ENCODE measurements at places on chromosomes 6 and 20.
A peak's percentile ranks its signal among the peaks of the same experiment; 100 is the strongest.

GRCh38 chr20:11431621-11432020 lies 486.1 kb upstream of the BTBD3 start:
- DNase-seq, result no peak

- DNase-seq, result no peak
These were observed 122.2 kb downstream of the AFG1L start for GRCh38 chr6:108417027-108417426.

DNA sequence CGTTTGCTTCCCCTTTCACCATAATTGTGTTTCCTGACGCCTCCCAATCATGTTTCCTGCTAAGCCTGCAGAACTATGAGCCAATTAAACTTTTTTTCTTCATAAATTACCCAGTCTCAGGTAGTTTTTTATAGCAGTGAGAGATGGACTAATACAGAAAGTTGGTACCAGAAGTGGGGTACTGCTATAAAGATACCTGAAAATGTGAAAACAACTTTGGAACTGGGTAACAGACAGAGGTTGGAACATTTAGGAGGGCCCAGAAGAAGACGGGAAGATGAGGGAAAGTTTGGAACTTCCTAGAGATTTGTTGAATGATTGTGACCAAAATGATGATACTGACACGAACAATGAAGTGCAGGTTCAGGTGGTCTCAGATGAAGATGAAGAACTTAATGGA lies 1058.6 kb upstream of the CITED2 start:
- DNase-seq, result no peak

- DNase-seq, result peak; percentile 91
These were observed 4.8 kb upstream of the TRIM40 start for GRCh38 chr6:30130887-30131862.

DNA sequence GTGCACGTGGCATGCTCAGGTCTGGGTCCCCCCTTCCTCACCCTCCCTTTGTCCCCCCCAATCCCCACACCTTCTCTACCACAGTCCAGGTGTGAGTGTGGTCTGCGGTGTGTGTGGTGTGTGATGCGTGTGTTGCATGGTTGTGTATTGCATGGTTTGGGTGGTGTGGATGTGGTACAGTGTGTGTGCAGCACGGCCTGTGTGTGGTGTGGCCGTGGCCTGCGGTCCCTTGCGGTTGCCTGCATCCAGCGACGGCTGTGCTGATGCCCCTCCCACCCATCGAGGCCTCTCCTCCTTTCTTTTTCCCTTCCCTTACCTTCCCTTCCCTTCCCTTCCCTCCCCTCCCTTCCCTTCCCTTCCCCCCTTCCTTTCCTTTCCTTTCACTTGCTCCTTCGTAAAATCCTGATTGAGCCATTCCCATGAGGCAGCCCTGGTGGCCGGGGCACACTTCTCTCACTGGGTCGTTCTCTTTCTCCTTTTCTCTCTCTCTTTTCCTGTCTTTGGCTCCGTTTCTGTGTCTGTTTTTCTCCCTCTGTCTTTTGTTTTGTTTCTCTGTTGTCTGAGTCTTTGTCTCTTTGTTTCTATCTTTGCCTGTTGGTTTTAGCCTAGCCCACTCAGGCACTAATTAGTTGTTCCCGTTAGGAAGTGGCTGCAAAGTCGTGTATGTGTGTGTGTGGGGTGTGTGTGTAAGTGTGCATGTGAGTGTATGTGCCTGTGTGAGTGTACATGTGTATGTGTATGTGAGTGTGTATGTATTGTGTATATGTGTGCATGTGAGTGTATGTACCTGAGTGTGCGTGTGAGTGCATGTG lies 65.7 kb downstream of the SRC start:
- peak; percentile 87 for DNase-seq
